ENCODE measurements at places on chromosomes 1 and 21.

DNA sequence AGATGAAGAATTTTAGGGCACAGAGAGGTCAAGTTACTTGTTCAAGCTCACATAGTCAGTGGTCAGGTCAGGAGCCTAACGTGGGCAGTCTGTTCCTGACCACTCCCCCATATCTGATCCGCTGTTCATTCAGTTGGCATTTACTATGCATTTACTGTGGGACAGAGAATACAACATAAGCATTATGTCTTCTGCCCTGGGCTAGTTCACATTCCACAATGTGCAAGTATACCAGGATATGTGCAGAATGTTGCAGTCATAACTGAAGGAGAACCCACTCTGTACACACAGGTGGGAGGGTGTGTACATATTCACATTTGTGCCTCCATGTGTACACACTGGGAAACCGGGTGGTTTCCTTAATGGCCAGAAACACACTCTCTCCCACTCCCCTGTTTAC, 309.6 kb downstream of the PRDM2 start:
- DNase-seq = no peak

GRCh38 chr1:228691926-228692325, 43.4 kb upstream of the RHOU start:
- no peak for DNase-seq

- no peak for DNase-seq
These were observed 4.2 kb upstream of the DYRK3 start for GRCh38 chr1:206631085-206631509.

DNA sequence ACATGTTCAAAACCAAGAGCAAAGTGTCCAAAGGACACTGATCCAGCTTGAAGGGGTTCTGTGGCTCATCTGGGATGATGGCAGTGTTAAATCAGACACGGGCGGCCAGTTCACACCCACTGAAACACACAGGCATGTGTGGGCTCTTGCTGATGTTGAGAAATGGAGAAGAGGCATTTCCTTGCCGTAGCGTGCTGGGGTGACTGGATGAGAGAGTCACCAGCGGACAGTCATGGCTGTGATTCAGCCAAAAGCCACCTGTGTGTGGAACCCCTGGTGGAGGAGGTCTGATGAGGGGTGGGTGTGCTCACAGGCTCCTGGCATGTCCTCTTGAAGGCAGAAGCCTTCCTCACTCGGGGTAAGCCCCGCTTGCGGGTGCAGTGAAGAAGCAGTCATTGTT, 7.2 kb downstream of the C1orf35 start:
- no peak for DNase-seq

DNA sequence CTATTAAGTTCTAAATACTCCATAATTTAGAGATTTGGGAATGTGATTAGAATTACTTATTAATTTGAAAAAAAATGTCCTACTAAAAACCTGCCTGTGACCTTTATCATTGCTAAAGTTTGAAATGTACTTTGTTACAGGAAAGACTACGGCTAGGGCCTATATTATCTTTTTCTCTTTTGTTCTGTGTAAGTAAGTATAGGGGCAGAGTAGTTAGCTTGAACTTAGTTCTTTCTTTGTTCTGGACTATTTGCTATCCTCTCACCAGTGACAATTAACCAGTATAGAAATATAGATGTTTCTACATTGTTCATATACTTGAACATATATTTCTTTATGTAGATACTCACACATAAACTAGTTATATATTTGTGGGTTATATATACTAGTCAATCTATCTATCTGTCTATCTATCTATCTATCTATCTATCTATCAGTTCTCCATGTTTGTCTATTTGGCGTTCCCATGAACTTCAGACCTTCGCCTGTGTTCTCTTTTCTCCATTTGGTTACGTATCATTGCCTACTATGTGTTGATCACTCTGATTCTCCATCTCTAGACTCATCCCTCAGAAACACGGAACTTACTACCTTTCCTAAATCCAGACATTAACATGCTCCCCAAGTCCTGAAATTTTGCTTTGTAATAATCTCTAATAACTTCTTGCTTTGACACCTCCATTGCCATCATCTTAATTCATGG, 3.3 kb downstream of the PTPRC start:
- DNase-seq = no peak

DNA sequence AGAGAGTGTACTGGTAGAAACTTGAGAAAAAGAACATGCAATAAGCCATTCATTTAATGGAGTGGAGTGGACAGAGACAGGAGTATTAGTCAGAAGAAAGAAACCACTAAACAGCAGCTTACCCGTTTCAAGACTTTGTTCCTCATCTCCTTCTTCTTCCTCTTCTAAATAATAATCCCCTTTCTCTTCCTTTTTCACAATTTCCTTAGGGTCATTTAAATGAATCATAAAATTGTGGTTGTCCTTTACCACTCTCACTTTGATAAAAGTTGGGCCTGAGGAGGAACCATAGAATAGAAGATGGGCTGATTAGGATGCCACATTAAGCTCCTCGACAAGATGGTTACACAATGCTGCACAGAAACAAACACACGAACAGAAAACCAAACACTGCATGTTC, 109.6 kb downstream of the WDR3 start:
- DNase-seq = no peak

DNA sequence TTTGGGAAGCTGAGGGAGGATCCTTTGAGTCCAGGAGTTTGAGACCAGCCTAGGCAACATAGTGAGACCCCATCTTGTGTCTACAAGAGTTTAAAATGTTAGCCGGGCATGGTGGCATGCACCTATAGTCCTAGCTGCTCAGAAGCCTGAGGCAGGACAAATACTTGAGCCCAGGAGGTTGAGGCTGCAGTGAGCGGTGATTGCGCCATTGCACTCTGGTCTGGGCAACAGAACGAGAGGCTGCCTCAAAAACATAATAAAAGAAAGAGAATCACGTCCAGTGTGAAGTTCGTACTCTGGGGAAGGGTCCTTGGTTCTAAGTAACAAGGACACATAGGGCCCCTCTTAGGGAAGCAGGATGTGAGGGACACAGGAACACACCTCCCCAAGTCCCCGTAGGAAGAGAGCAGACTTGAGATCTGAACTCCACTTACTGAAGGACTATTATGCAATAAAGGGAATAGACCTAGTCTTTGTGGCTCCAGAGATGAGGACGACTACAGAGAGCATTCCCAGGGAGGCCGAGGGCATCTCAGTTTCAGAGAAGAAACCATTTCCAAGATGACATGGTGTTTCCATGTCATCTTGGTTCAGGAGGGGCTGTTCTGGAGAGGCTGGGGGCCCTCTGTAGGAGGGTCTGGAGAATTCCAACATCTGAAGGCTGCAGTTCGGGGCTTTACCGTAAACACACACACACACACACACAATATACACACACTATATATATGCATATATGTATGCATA, 10.8 kb upstream of the ENO1 start:
- DNase-seq = no peak

DNA sequence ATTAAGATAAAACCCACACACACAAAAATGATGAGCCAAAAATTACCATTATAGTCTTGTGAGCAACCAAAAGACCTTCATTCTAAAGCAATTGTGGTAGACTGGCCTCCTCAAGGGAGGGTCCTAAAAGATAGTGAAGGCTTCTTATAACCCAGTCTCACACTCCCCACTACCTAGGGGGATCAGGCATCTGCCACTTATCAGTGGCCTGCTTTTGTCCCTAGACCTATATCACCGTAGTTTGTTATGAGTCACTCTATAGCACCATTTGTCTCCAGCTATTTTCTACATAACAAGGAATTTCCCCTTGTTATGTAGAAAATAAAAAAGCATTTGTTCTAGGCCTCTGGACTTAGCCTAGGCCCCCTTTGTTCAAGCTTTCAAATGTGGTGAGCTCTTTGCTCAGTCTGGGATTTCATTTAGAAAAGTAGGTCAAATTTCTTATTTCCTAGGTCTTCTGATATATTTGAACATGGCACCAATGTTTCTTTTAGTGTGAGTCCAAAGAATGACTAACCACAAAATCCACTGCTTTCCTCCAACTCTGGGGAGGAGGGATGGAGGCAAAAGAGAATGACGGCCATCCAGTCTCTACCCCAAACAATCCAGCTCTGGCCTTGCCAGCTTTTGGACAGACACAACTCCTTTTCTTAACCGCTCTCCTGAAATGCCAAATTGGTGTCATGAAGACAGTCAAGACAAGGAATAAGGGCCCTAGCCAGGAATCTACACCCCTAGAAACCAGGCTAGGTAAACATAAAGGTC, 8.9 kb downstream of the ADAR start:
- DNase-seq = no peak

DNA sequence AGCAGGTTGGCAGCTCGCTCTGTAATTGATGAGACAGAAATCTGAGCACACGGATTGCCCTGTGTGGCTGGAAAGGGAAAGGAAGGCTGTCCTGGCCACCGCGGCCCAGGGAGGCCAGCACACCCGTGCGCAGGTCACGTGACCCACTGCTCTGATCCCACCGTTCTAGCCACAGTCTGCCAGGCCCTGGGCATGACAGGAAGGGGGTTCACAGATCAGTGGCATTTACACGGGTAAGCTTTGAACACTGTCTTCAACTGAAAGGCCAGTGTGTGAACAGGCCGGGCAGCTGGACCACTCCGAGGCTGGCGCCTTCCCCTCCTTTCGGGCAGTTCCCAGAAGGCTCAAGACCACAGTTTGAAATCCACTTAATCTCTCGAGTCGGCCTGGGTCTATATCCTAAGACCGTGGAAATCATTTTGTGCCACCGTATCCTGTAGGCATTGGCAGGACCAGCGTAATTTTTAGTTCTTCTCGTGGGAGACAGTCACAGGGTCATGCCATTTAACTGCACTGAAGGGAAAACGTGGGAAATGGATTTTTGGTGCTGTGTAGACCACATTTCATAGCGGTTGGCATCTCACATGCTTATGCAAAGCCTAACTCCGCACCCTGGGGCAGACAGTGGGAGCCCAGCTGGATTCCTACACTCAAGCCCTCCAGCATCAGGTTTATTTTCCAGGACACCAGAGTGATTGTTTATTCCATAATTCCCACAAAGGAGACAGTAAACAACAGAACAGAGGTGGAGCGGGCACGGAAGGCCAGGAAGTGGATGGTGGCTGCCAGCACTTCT, 3.1 kb upstream of the ADARB1 start:
- no peak for DNase-seq

DNA sequence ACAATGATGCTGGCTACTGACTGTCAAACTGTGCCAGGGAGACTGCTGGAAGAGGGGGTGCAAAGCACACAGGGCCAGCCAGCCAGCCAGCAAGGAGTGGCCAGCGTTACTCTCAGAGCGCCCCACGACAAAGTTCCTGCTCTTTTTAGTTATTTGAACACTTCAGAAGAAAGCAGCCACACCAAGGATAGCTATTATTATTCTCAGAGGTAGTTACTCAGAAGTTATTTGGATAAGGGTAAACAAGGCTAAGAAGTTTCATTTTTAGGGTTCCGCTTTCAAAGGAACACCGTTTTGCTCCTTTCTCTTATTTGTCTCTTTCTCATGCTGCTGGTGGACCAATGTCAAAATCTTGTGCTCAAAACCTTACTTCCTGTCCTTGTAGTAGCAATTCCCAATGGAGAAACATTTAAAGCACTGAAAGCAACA, 59.9 kb downstream of the VANGL2 start:
- DNase-seq = no peak

- no peak for DNase-seq
These were observed 13.9 kb upstream of the TRIM33 start for GRCh38 chr1:114524944-114525343.
